ENCODE measurements at places on chromosomes 7 and 10. TPM values are rescaled to one million over a fixed set of nuclear protein-coding genes. Genes with fewer than 3 reads are reported as not detected.

GRCh38 chr7:50229964-50230363, 74.6 kb upstream of the IKZF1 start:
- no peak for DNase-seq

DNA sequence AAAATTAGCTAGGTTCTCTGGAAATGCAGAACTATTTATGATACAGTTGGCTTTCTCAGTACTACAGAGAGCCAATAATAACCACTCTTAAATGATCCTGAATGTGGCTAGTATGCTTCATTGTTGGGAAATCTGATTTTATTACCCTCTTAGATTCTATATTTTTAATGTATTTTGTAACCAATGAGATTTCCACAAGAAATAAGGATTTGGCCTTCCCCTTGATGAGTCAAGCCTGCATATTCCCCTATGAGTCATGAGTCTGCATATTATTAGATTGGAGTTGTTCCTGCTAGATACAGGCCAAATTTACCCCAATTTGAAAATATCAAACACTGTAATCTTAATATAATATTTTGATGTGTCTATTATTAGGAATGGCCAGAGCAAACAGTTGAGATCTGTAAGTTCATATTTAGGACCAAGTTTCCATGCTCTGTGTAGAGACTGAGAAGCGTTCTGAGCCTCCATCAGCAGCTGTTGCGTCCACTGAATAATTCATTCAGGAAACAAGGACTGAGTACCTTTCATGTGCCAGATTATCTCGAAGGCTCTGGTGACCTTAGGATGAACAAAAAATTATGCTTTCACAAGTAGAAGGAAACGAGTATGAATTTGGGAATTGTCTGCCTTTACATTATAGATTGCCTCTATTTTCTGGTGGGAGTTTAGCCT, 793.4 kb downstream of the NRG3 start:
- no peak for DNase-seq

DNA sequence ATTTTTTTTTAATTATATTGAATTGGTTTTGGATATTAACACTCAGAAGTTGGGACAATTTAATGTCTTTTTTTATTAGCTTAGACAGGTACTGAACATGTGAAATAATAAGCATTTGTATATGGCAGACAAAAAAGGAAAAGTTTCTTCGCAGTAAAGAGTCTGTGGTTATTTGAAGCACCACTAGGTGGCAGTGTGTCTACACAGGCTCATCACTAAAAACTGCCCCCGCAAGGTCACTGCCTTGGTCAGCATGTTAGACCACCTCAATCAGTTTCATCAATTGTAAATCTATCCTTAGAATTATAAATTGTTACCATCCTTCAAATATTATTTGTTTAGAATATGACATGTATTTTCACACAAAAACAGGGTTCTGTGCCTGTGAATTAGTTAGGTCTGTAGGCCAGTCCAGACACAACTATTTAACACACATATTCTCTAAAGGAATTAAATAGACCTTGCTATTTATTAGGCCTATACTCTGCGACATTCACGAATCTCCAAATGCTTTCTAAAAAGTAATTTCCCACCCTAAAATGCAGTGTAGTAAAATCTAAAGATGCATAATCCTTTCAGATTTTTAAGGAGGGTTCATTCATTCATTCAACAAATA, 17.0 kb downstream of the PNLIPRP3 start:
- DNase-seq, result peak; percentile 13

The SUN3 gene
- not detected for total RNA-seq

DNA sequence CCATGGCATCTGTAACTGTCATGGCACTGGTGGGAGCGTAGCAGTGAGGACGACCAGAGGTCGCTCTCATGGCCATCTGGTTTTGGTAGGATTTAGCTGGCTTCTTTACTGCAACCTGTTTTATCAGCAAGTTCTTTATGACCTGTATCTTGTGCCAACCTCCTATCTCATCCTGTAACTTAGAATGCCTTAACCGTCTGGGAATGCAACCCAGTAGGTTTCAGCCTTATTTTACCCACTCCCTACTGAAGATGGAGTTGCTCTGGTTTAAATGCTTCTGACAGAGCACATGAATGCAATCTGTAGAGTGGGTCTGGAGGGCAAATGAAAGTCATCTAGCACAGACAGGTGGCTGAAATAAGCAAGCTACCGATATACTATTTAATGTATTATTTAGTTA, 55.3 kb upstream of the OPN4 start:
- no peak for DNase-seq

DNA sequence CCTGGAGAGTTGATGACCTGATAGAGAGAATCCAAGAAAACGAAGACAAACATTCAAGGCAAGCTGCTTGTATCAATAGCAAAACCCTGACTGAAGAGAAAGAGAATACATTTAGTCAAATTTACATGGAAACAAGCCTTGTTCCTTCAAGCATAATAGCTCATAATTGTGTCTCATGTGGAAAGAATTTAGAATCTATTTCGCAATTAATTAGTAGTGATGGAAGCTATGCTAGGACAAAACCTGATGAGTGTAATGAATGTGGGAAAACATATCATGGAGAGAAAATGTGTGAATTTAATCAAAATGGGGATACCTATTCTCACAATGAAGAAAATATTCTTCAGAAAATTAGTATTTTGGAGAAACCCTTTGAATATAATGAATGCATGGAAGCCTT, 18.0 kb downstream of the RBAK start:
- DNase-seq, result no peak

The GLRX3 gene
- 496 TPM for total RNA-seq

DNA sequence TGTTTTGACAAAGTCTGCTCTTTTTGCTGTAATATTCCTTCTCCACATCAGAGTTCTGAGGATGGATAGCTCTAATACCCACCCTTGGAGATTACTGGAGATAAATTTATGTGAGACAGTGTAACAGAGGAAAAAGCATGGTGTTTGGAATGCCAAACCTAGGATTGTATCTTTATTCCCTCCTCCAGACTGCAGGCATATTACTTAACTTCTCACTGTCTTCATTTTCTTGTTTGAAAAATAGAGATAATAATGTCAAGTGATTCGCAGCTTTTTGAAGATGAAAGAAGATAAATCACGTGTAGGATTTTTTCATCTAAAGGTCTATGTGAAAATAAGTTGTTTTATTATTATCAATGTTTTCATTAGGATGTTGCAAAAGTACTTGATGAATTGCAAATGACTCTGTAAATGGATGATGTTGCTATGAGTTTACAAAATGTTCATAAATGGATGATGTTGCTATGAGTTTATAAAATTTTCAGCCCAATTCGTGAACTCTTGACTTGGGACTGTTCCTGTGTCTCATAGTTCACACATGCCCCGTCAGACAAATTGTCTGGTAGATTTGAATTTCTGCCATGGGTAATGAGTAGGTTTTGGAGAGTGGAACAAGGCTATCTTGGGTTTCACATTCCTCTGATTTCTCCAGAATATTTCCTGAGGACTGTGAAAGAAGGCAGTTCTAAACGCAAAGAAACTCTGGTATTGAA, 113.1 kb upstream of the IGFBP3 start:
- no peak for DNase-seq
